ENCODE measurements at places on chromosomes 1 and 21.

GRCh38 chr1:169892927-169893644, 610 bp downstream of the SCYL3 start:
- DNase-seq: peak; percentile 40

DNA sequence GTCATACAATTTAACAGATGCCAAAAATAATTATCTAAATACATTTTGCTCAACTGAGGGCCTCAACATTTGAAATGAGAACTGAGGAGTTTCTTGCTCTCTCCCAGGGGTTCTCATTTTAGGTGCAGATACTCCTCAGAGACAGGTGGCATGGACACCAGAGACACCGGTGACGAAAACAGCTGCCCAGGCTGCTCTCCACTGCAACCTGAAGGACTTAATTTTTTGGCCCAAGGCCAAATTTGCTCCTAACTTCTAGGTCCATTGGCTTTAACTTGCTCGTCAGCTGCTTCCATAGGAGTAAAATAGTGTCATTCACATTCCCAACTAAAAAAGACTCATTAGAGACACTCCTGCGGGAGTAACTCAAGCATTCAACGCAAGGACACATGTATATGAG, 87.0 kb downstream of the NRIP1 start:
- DNase-seq: no peak

GRCh38 chr1:156908955-156909354, 11.5 kb upstream of the LRRC71 start:
- no peak for DNase-seq

GRCh38 chr1:18203645-18204044, 96.0 kb downstream of the IGSF21 start:
- DNase-seq: no peak

GRCh38 chr1:234613128-234613875, 3.3 kb upstream of the IRF2BP2 start:
- DNase-seq: peak; percentile 95

DNA sequence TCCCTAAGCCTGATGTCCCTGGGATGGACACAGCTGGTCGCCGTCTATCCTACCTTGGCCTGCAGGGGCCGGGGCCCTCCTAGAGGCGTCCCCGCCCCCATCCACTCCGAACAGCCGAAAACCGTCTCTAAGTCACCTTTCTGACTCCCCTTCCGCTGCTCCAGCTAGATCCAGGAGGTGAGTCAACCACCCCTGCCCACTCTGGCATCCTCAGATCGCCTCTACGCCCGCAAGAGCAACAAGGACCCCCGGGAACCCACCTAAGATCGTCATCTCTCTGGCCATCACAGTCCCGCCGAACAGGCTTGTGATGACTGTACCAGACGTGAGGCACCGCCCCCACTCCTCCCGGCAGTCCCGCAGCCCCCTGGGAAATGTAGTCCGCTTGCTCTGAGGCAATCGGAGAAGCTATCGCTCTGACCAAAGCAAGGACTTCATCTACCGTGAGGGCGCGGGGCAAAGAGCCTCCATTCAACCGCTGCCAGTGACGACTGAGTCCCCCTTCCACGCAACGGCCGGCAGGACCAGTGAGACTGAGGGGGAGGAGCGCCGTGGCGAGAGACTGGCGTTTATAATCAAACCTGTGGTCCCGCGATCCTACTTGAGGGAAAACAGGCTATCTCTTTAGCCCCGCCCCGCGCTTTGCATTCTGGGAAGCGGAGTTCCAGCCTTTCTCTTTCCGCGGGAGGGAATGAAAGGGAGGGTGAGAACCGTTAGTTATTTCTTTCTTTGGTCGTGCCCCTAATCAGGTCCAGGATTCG, at the start of gene HSPA13:
Gene HSPA13 (minus strand): TSS at position 312 of the 761 bp plus-strand sequence. CDS start 27 bp downstream, at position 285.
- peak; percentile 100 for DNase-seq

GRCh38 chr21:44653656-44654575, 543 bp downstream of the KRTAP12-4 start:
- DNase-seq: no peak

DNA sequence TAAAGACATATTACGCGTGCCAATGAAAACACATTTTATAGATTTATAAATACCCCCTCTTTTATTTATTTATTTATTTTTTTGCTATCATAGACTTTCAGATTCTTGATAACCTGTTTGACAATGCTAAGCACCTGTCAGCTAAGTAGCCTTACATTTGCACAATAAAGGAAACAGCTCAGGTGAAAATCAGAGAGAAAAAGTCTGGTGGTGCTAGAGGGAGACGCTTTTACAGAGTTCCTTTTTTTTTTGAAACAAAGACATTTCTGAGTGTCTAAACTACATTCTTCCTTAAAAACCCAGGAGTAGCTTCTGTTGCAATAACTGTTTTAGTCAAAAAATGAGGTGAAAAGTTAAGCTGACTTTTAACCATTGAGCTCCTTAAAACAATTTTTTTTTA, 1611.6 kb downstream of the NCAM2 start:
- DNase-seq: no peak

DNA sequence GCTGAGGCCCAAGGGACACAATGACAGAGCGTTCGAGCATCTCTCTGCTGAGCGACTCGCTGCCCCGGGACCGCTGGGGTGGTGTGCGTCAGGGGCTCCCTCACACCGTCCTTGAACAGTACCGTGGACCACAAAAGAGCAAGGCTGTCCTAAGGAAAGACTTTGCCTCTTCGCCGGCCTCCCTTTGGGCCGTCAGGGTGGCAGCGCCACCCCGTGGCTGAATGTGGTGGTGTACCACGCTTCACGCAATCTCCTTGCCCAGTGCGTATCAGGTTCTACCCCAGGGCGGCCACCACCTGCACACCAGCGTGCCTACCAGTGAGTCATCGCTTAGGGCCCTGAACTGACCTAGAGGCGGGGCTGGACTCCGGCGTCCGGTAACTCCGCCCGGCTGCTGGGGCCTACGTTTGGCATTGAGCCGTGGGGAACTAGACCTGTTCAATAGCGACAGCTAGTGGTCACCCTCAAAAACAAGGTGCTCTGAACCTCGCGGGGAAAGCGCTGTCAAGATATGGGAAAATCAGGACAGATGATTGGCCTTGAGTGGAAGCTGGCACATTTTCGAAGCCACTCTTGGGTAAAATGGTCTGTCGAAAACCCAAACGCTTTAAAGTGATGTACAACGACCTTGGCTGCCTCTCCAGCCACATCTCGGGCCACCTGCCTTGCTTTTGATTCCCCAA, 8.1 kb upstream of the TRAF3IP3 start:
- DNase-seq: peak; percentile 97

GRCh38 chr1:53459321-53460175, at the start of gene DMRTB1:
DMRTB1 (plus strand) TSS chr1:53459399; CDS start chr1:53459454, 55 bp downstream.
- no peak for DNase-seq

Data from fibroblast of pulmonary artery (primary cell).